OCI-LY7 (cell line): ENCODE measurements at places on chromosomes 4 and X.

- no peak for DNase-seq
These were observed 1552.6 kb downstream of the C4orf33 start for GRCh38 chr4:130648570-130648969.

GRCh38 chr4:88831031-88831430 is 133.4 kb upstream of the NAP1L5 start:
- DNase-seq = no peak

- DNase-seq = no peak
These were observed 373.0 kb downstream of the MID1IP1 start for GRCh38 chrX:39174241-39174771.

GRCh38 chrX:136667446-136668168 is 19.6 kb downstream of the CD40LG start:
- DNase-seq = no peak

- no peak for DNase-seq
These were observed 47.7 kb downstream of the MANBA start for GRCh38 chr4:102713096-102713495.

GRCh38 chrX:71365356-71365874 is 742 bp upstream of the TAF1 start:
- no peak for DNase-seq

DNA sequence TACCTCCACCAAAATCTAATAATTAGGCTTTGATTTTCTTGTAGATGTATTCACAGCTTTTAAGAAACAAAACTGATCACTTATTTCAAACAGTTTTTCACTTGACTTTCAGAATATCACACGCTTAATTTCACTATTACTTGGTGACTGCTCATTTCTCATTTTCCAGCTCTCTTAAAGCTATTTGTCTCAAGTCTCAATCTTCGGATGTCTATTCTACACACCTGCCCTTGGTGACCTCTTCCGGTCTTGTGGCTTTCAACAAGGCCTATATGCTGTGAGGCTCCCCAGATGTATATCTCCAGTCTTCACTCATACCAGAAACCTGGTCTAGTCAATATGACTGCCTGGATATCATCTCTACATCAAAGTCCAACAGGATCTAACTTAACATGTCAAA is 34.9 kb upstream of the ANXA10 start:
- DNase-seq = no peak
